NCI-H748 treated with DMSO at 0.1 percent for 48 hours (cell line): ENCODE measurements at places on chromosomes 2 and 18.

DNA sequence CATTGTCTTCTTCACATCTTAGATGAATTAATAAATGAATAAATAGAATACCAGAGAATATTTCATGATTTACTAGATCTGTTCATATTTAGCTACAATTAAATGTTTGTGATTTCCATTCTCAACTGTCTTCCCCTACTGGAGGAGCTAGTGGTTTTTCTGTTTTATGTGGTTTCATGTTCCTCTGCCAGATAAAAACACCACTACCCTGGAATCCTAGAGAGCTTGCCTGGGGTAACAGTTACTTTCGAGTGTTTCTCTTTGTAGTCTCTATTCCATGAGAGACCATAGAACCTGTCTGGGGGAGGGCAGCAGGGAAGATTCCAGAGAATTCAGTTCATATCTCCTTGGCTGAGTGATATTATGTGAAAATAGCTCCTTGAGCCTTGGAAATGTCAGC lies 349.2 kb downstream of the INSIG2 start:
- no peak for DNase-seq

DNA sequence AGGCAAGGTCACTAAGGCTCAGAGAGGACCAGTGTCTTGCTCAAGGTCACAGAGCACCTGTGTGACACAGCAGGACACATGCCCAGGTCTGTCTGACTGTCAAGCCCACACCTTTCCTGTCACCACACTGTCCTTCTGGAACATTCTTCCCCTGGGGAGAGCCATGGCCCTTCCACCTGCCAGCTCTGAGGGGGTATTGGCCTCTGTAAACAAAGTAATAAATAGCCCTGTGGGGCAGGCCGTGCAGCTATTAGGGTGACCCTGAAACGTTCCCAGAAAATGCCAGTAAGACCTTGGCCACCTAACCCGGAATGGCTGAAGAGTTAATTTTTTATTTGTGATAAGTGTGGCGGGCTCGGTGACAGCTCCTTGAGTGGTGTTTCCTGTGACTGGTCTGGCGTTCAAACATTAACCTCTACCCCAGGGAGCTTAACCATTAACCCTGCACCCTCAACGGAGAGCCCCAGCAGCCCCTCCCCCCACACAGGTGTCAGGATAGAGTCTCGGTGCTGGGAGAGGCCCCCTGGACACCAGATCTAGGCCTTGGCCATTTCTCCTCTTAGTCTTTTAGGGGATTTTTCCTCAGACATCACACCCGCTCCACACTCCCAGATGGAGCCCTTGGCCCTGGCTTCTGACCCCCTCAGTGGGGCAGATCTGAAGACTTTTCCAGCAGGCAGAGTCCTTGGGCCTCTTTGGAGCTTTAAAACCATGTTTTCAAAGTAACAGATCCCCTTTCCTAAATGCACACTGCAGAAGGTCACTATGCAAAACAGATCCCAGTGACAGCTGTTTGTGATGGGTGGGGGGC lies 36.6 kb downstream of the SCTR start:
- DNase-seq = no peak

GRCh38 chr2:5482929-5483331 lies 209.3 kb upstream of the SOX11 start:
- DNase-seq = no peak

GRCh38 chr2:165357758-165358157 lies 111.7 kb upstream of the CSRNP3 start:
- DNase-seq = no peak

DNA sequence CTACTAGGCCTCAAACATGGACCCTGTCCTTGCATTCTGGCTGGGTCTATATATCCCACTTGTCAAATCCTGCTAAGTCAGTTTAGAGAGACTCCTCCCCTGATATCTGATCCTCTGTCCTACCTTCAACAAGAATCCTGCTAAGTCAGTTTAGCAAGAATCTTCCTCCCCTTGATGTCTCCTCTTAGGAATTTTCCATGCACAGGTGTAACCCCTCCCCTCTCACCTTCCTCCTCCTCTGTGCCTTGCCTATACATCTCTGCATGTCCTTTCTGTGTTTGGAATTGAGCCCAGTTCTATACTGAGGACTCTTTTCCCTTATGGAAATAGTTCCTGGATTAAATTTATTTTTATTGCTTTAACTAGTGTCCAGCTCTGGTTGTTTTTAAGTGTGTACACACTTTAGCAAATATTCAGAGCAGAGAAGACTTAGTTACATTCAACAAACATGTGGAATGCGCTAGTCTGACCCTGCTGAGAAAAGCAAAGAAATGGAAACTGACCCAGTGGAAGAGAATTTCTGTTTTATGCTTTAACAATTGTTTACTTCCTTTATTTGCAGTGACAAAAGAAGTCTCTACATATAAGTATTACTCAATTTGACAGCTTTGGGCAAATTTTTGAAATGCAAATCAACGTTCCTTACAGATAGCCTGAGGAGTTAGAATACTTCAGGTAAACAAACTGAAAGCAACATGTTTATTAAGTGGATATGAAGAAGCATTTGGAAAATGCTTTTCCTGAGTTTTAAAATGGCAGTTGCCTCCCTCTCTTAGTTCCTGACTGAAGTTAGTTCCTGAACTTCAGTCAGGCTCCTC lies 80.6 kb downstream of the RIT2 start:
- peak; percentile 82 for DNase-seq

GRCh38 chr2:230643576-230644291 lies 68.9 kb upstream of the CAB39 start:
- no peak for DNase-seq

DNA sequence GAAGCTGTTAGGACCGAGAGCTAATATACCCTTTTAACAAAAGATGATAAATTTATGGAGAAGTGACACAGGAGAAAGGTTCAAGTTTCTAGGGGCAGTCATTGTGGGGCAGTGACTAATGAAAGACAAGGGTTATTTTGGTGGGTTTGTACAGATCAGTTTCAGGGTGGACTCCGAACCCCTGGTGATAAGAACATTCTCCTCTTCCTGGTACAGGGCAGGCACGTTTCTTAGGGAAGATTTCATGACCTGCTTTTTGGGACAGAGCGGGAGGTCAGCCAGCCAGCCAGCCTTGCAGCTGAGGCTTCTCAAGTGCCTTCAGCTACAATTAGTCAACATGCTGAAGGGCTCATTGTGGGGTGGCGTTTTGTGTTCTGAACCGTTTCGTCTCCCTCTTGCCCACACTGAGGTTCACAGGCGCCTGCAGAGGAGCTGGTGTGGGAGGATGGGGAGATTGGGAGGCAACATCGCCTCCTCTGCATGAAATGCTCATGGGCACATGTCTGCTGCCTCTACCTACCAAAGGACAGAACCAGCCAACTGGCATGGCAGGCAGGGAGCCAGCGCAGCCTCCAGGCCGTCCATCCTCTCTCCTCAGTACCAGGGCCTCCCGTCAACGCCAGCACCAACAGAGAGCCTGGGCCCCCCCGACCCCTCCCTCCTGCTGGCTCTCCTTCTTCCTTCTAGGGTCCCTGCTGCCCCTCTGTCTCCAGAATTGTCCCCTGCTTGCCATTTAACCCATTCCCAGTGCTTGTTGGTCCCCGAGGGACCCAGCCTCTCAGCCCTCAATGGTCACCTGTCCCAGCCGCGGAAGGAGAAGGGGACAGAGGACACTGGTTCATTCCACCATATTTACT lies 9.6 kb downstream of the CHMP1B start:
- DNase-seq = no peak

DNA sequence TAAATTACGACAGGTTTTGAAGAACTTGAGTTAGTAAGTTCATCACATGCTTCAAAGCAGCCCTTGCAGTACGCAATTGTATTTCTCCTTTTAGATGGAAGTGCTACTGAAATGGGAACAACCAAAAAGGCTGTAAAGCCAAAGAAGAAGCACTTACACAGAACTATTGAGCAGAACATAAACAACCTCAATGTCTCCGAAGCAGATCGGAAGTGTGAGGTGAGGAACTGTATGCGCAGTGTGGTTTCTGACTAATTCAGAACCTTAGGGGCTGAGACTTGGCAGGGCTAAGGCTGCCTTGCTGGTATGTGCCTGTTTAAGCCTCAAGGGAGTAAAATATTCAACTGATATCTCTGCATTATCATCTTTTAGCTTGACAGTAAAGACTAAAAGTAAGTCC lies 8.4 kb downstream of the NCAPH start:
- DNase-seq = no peak

GRCh38 chr2:105779394-105779793 lies 34.7 kb downstream of the NCK2 start:
- DNase-seq = no peak

DNA sequence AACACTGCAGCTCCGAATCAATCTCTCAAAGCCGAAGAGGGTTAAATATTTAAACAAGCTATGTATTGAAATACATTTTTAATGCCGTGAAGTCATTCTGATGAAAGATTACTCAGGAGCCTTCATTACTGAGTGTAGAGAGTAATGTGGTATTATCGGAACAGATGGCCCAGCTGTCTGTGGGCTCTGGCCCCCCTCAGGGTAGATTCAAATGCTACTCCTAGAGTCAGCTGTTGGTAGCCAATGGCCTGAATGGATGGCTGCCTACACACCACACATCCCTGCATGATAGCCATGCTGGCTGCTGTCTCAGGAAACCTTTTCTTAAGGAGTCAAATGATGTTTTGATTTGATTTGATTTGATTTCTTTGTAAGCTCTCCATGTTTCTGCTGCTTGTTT lies 732.3 kb upstream of the CELF4 start:
- DNase-seq = no peak

DNA sequence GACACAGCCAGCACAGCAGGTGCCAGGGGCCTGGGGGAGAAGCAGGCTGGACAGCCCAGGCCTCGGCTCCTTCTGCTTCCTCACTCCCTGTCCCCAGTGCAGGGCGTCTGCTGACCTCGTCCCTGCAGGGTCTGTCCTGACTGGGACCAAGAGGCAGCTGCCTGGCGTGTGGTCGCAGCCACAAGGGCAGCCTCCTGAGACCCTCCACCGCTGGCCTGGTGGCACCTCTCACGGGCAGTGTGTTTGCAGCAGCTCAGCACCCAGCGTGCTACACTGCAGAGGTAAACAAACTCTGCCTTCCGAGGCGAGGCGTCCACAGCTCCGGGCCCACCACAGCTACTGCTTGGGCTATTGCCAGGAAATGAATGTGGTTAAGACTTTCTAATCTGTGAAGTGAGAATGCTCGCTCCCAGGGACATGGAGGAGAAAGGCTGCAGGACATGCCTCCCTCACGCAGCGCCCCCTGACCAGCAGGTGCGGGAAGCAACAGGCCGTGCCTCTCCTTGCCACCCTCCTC lies 46.1 kb upstream of the HPCAL1 start:
- DNase-seq = no peak

GRCh38 chr18:54812885-54813284 lies 15.4 kb upstream of the RAB27B start:
- DNase-seq = no peak

GRCh38 chr18:59218018-59218417 lies 1.9 kb upstream of the GRP start:
- no peak for DNase-seq

GRCh38 chr2:218027426-218028188 lies 24.8 kb upstream of the TNS1 start:
- DNase-seq = no peak

- no peak for DNase-seq
Measured at GRCh38 chr2:41580806-41581205, 467.0 kb upstream of the PKDCC start.

DNA sequence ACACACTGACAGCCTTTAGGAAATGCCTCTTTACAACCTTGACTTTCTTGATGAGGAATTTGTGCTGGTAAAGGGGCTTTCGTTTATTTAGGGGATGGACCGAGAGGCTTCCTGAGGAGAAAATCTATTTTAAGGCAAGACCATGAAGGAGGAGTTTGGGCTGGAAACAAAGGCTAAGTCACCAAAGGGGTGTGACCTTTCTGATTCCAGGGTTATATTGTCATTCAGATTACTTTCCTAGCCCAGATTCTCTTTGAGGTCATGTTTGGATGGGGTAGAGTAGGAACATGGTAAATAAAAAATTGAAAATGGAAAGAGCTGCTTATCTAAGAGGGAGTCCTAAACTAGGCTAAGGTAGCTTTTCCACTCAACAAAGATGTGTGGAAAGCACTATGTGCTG lies 77.1 kb upstream of the UGP2 start:
- DNase-seq = no peak

GRCh38 chr18:55557211-55557610 lies 30.8 kb downstream of the TCF4 start:
- DNase-seq = no peak

- DNase-seq = no peak
Measured at GRCh38 chr2:73373344-73373743, 12.3 kb upstream of the ALMS1 start.

GRCh38 chr2:17815468-17816184 lies 634 bp upstream of the MSGN1 start:
- DNase-seq = no peak

DNA sequence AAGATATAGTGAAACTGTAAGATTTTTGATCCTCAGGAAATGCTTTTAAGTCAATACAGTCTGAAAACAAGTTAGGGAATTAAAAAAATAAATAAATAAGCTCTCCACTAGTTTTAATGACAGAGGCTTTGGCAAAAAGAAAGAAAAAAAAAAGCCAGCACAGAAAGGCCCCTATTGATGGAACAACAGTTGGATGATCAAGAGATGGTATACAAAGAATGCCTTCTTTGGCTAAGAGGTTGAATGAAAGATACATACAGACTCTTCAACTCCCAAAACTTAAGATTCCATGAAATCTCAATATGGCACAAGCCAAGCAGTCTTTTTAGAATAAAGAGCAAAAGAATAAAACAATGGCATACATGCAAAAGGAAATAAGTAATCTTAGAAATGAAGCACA lies 64.0 kb upstream of the GALNT5 start:
- DNase-seq = no peak

DNA sequence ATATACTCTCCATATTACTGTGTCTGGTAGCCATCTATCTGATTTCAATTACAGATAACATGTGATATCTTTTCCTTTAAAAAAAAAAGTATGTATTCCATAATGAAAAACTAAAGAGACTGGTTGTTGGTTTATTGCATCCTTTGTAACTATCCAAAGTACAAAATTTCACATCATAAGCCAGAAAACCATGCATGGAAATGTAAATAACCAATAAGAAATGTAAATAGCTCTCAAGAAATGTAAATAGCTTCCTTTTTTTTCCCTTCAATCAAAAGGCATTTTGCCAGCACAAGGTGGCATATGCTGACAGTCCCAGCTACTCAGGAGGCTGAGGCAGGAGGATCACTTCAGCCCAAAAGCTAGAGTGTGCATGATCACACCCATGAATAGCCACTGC lies 59.3 kb downstream of the ATL2 start:
- no peak for DNase-seq

- DNase-seq = no peak
Measured at GRCh38 chr2:174784909-174785308, 20.6 kb upstream of the CHRNA1 start.

- no peak for DNase-seq
Measured at GRCh38 chr2:69436596-69436937, 668 bp downstream of the NFU1 start.

- DNase-seq = peak; percentile 36
Measured at GRCh38 chr2:134491771-134492441, 226.9 kb downstream of the TMEM163 start.

DNA sequence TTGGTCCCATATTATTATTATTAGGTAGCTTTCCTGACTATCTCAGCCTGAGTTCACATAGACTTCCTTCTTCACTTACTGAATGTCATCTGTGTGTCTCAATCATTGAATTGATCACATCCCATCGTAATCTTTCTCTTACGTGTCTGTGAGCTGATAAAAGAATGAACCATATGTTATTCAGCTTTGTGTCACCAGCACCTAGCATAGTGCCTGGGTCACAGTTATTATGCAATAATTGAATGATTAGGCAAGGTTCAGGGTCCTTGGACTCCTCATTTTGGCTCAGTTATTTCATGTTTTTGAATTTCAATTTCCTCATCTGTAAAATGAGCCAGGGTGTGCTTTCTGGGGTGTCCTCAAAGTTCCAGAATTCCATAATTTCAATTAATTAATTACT lies 107.2 kb downstream of the ZEB2 start:
- DNase-seq = no peak

- no peak for DNase-seq
Measured at GRCh38 chr2:220175967-220176366, 548.5 kb downstream of the SLC4A3 start.
